Caudate nucleus (tissue), 63 donors: ENCODE measurements at places on chromosomes 5 and 9.

- peak; percentile 22 for DNase-seq
These were observed 94.3 kb upstream of the EQTN start for GRCh38 chr9:27391040-27391895.

DNA sequence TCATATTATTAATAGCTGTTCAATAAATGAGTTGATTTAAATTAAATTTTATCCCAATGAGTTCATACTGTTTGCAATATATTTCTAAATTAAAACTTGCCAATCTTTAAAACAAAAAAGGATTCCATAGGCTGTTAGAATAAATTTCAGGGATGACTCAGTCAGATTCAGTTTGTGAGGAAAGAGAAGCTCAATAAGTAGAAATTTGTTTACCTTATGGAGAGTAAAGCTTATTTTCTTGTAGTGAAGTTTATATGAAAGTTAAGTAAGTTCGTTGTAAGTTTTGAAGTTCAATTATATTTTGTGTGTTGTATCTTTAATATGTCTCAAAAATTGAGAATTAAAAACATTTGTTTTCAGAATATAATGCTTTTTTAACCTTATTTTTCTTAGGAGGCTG lies 29.0 kb downstream of the GPBP1 start:
- DNase-seq: no peak

DNA sequence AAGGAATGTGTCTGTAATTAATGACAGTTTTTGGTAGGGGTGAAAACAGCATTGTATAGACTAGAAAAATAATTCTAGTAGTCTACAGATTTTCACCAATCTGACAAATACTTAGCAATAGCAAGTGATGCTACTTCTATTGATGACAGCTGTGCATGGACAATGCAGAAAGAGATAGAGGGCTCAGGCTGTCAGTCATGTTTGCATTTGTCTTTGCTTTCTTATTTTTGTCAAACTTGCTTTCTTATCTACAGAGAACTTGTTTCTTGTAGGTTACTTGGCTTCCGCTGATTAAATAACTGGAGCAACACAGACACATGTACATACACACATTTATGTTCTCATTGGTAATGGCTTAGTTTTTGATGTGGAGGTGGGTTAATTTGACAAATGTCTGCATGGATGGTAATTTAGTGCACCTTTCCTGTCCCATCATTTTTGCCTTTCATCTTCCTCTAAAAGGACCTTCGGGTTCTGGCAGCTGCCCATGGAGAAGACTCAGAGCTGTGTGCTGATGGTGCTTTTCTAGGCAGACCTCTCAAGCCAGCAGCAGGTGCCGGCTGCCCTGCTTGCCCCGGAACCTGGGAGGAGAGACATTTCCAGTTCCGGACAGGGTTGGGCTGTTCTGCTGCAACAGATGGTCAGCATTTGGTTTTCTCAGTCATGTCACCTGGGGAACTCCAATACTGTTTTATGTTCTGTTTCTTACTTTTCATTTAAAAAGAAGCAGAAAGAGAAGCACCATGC lies 28.8 kb downstream of the CAMK4 start:
- DNase-seq: no peak

DNA sequence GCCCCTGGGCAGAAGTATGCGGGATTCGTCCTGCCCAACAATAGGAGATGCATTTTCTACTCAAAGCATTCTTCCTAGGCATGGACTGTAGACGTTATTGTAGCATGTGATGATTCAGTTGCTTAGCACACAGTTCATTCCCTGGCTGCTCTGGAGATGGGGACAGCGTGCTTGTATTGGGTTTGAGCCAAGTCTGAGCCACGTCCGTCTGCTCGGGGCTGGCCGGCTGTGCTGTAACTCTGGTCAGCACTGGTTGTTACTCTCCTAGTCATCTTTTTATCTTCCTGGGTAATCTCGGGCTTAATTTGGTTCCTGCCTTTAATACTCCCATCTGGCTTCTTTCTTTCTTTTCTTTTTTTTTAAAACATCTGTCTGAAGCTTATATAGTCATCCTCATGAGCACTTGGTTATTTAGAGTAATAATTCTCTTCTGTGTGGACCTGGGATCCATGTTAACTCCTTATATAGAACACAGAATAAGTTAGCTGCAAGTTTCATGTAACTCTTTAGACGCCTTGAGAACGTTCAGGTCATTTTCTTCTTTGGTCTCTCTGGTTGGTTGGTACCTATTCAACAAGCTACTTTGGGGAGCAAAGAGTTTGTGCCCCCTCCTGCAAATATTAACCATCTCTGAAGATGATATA lies 118.8 kb upstream of the RPS23 start:
- no peak for DNase-seq

DNA sequence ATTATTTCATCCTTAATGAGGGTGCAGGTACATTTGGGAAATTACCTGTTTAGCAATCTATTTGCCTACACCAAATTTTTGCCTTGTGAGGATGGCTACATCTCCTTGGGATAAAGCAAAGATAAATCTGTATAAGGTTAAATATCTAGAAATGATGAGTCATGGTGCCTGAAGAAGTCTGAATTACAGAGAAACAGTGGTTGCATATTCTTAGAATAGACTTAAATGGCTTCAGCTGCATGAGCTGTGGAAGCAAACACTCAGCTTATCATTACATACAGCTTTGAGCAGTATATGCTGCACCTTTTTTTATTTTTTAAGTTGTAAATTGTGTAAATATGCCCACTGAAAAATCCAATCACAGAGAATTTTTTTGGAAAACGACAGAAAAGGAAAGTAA lies 153.5 kb downstream of the RAPGEF6 start:
- DNase-seq: no peak
